Esophagus muscularis mucosa (tissue), 4 donors: ENCODE measurements at places on chromosomes 13 and 19. TPM values are rescaled to one million over a fixed set of nuclear protein-coding genes. Genes with fewer than 3 reads are reported as not detected.

DNA sequence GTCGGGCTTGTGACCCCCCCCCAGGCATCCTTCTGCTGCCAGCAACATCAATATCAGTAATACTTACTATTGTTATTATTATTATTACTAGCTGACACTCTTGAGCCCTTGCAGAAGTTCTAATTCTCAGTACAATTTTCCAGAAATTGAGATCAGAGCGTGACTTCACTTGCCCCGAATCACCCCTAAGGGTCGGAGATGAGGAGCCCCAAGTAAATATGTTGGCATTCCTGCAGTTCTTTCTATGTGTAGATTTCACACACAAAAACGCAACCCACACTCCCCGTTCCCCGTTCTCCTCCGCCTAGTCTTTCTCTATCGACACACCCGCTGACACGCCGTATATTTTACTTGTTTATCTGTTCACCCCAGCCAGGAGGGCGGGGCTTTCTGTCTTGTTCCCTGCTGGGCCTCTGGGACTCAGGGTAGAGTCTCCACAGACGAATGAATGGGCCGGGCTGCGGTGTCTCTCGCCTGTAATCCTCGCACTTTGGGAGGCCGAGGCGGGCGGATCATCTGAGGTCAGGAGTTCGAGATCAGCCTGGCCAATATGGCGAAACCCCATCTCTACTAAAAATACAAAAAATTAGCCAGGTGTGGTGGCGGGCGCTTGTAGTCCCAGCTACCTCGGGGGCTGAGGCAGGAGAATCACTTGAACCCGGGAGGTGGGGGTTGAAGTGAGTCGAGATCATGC, 14.7 kb downstream of the TLE5 start:
- DNase-seq = peak; percentile 97
- peaks cover 28% of the 10 kb centered on the region for H3K4me1 ChIP-seq
- H3K36me3 ChIP-seq = no peaks in the 10 kb centered on the region

GRCh38 chr19:55346725-55347441, 7.2 kb downstream of the KMT5C start:
- H3K36me3 ChIP-seq = peaks cover 36% of the 10 kb centered on the region
- no peak for DNase-seq
- H3K4me1 ChIP-seq = peaks cover 3% of the 10 kb centered on the region
- no peak overlapping the region for H3K4me3 ChIP-seq
- H3K27ac ChIP-seq = peak overlapping the region; percentile 6

GRCh38 chr19:30855442-30855841, 483.3 kb downstream of the ZNF536 start:
- no peak for DNase-seq
- no peaks in the 10 kb centered on the region for H3K27me3 ChIP-seq
- no peaks in the 10 kb centered on the region for H3K4me1 ChIP-seq
- no peaks in the 10 kb centered on the region for H3K36me3 ChIP-seq
- H3K4me3 ChIP-seq = no peak overlapping the region
- H3K27ac ChIP-seq = no peak overlapping the region

- H3K27me3 ChIP-seq = no peaks in the 10 kb centered on the region
- H3K4me1 ChIP-seq = no peaks in the 10 kb centered on the region
- peaks cover 52% of the 10 kb centered on the region for H3K36me3 ChIP-seq
- no peak overlapping the region for H3K4me3 ChIP-seq
Observed at GRCh38 chr19:18135712-18136584, 17.0 kb upstream of the PIK3R2 start.

GRCh38 chr13:43804461-43805070, 17.8 kb upstream of the ENOX1 start:
- no peaks in the 10 kb centered on the region for H3K36me3 ChIP-seq
- H3K4me3 ChIP-seq = no peak overlapping the region
- DNase-seq = no peak
- peaks cover 11% of the 10 kb centered on the region for H3K4me1 ChIP-seq
- peak overlapping the region; percentile 40 for H3K27ac ChIP-seq

- H3K27ac ChIP-seq = peak overlapping the region; percentile 100
- H3K4me3 ChIP-seq = no peak overlapping the region
- no peaks in the 10 kb centered on the region for H3K27me3 ChIP-seq
- DNase-seq = no peak
- peaks cover 9% of the 10 kb centered on the region for H3K36me3 ChIP-seq
- peaks cover 100% of the 10 kb centered on the region for H3K4me1 ChIP-seq
Observed at GRCh38 chr19:3392480-3392879, 26.1 kb downstream of the NFIC start.

GRCh38 chr13:93709506-93710244, 483.1 kb downstream of the GPC6 start:
- no peak overlapping the region for H3K27ac ChIP-seq
- H3K4me3 ChIP-seq = no peak overlapping the region
- DNase-seq = no peak
- no peaks in the 10 kb centered on the region for H3K27me3 ChIP-seq

CFAP97D2 gene
- total RNA-seq = not detected

ZNF283 gene
- total RNA-seq = 6.4 TPM

SIGLEC11 gene
- 0.63 TPM for total RNA-seq

FXYD3 gene
- 0.83 TPM for total RNA-seq

SERPINE3 gene
- total RNA-seq = not detected
